Stimulated activated CD8-positive, alpha-beta memory T cell treated with anti-CD3 and anti-CD28 coated beads, Interleukin-4, amount 100 ng/mL, for 4 hours (primary cell): ENCODE measurements at places on chromosomes 13 and 19.

- no peak for DNase-seq
Measured at GRCh38 chr13:48660361-48661076, 6.8 kb downstream of the CYSLTR2 start.

GRCh38 chr13:27293873-27294515, 23.4 kb downstream of the RASL11A start:
- no peak for DNase-seq

- DNase-seq = no peak
Measured at GRCh38 chr13:27528908-27529307, 78.5 kb upstream of the MTIF3 start.

DNA sequence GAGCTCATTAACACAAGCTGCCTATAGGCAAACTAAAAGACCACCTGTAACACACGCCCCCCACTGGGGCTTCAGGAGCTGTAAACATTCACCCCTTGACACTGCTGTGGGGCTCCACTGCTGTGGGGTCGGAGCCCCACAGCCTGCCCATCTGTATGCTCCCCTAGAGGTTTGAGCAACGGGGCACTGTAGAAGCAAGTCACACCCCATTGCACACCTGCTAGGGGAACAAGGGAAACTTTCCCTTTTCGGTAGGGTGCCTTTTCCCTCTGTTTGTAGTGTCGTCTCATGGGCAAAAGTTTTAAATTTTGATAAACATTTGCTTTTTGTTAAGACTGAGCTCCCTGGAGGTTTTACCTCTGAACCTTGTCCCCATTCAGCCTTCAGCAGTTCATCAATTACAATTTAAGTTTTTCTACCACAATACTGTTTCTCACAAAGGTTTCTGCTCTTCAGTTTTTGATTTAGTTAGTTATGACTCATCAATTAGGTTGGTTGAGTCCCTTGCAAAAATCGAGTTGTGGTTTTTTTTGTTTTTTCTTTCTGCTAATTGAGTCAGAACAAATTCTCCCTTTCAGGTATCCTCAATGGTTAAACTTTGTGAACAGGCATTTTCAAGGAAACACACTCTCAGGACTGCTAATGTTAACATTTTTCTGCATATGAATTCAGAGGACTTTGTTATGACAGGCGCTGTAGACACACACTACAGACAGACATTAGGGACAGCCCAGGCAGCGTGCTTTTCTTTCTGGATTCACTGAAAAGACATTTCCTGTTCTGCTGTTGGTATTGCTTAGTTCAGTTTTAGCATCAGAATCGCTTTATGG, 35.1 kb downstream of the ZNF433 start:
- no peak for DNase-seq

GRCh38 chr13:109331898-109332297, 454.5 kb downstream of the IRS2 start:
- no peak for DNase-seq

GRCh38 chr13:73870970-73871935, 263.0 kb downstream of the KLF12 start:
- no peak for DNase-seq

DNA sequence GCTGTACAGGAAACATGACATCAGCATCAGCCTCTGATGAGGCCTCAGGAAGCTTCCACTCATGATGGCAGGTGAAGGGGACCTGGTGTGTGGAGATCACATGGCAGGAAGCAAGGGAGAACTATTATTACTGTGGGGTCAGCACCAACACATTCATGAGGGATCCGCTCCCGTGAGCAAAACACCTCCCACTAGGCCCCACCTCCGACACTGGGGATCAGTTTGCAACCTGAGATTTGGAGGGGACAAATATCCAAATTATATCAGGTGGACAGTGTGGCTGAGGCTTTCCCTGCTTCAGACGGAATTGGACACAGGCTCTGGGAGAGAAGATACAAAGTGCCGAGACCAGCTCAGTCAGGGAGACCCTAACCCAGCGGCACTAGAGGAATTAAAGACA, 5.7 kb upstream of the ZNF792 start:
- no peak for DNase-seq

GRCh38 chr19:50148528-50148927, 14.6 kb downstream of the IZUMO2 start:
- DNase-seq = no peak

DNA sequence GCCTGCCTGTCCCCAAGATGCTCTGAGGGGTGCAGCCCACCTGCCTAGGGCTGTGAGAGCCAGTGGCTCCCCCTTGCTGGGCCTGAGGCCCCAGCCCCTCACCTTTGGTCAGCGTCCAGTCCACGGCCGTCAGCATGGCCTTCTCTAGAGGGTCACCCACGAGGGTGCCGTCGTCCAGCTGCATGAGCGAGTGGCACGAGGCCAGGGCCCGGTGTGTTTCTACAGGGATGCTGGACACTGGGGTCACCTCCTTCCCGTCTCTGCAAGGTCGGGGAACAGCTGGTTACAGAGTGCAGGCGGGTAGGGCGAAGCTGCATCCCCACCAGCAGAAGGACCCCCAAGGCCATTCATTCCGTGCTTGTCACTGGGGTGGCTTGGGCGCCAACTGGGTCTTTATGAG, 9.0 kb downstream of the ATP13A1 start:
- no peak for DNase-seq

DNA sequence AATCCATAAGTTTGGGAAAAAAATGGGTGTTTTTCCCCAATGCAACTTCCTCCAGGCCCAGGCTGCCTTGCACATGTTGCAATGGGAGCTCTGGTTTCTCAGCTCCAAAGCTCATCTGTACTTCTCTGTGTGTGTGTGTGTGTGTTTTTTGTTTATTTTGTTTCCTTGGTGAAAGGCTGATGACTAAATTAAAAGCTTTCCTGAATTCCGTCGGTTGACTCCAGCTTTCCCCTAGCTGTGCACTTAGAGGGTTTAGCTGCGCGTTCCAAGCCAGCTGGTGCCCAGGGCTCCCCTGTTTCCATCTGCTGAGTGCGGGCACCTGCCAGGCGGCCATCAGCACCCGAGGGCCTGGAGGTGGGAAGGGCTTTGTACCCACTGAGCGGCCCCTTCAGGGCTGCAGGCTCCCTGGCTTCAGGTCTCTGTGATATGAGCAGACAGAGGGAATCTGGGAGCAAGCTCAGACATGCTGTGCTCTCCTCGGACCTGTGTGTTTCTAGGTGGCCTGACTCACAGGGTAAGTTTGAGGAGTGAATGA, 129.1 kb upstream of the SOX1 start:
- no peak for DNase-seq

DNA sequence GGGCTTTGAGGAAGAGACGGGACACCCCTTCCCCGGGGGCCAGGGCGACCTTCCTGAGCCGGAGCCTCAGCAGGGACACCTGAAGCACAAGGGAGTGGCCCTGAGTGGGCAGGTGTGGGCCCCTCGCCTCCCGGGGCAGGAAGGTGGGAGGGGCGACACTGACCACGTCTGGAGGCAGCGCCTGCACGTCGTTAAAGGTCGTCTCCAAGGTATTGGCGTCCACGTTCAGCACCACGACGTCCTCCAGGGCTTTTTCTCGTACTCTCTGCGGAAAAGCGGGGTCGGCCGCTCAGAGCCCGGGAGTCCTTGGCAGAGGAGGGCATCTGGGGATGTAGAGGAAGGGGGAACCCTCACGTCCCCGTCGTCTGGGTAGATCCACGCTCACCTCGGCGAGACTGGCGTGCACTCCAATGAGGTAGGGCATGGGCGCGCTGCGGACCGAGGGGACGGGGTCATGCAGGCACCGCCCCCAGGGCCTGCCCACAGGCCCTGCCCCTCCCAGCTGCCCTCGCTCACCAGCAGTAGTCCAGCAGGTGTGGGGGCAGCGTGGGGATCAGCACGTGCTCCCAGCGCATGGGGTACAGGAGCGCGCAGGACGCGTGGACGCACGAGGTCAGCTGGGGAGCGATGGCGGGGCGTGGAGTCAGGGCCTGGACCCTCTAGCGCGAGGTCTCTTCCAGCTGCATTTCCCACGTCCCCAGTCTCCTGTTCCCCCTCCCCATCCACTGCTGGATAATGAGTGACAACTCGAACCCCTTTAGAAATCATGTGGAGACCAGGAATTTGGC, 6.1 kb downstream of the DENND1C start:
- DNase-seq = no peak

GRCh38 chr13:65725006-65725405, 1505.1 kb downstream of the PCDH9 start:
- DNase-seq = no peak

DNA sequence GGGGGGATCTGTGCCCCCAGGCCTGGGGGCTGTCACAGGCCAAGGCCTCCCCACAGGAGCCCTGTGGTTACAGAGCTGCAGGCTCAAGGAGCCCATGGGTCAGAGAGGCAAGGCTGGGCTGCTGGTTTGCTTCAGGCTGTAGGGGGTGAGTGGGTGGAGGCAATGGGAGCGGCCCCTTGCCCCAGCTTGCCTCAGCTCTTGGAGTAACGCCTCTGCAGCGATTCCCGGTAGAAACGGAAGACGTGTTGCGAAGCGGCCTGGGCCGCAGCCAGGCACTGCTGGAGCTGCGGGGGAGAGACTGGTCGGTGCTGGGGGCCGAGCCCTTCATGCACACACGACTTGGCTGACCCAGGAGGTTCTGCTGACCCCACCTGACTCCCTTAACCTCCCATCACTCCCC, 10.1 kb downstream of the TMEM91 start:
- DNase-seq = no peak

DNA sequence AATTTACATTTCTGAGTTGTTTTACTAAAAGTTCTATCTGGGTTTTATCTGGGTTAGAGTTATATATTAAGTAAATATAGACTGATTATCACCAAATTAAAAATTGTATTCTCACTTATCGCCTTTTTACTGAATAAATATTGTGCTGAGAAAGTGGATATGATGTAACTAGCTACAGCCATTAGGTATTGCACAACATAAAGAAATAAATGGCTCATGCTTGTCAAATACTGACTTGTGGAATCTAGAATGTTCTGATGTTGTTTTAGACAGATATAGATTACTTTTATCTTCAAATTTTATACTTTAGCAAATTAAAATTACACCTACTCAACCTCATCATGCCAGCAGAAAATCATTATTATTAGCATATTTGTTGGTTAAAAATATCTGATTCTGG, 1277.1 kb upstream of the MIR17HG start:
- no peak for DNase-seq

DNA sequence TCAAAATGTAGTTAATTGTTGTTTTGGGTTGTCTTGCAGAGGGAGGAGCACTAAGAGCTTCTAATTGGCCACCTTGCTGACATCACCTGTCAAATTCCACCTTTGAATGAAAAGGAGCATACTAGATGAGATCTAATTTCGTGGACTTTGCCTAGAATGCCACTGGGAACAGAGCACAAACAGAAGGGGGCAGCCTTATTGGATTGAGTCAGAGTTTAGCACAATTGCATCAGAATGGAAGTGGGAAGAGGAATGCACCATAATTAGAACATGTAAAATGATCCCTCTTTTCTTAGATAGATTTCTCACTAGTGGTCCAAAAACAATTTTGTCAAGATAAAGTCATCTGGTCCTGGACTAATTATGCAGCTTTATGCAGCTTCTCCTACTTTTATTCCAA, 1552.2 kb downstream of the PCDH9 start:
- no peak for DNase-seq

GRCh38 chr13:107665926-107666458, 549.3 kb downstream of the LIG4 start:
- no peak for DNase-seq

- DNase-seq = no peak
Measured at GRCh38 chr13:110268061-110268460, 38.9 kb downstream of the COL4A1 start.
